ENCODE measurements at places on chromosomes 3 and 15.

DNA sequence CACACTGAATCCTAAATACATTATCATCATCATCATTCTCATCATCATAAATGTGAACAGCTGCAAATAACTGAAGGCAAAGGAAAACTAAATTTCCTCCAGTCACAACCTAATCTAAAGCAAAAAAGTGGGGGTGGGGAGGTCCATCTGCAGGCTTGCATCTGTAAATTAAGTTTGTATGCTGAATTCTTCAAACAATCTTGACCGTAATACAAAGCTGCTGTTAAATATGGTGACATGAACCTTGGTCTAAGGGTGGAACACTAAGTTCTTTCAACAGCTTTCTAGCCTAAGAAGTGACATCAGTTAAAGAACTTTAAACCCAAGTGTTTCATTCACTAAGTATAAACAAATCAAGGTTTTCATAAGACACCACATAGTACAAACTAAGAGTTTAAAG, 4.3 kb downstream of the LRRFIP2 start:
- no peak for DNase-seq

DNA sequence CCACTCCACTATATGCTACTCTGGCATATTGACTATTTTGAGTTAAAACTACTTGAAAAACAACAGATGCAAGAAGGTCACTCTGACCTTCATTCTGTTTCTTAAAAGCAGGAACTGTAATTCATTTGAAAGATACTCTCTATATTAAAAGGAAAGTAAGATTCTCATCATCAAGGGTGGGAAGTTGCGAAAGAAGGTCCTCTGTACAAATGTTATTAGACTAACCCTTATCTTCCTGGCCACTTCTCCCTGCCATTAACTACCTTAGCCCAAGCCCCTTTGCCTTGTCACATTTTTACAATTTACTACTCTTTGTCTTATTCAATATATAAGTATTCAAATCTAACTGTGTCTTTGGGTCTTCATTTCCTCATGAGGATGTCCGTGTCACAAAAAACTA, 16.1 kb downstream of the SIDT1 start:
- no peak for DNase-seq

- no peak for DNase-seq
These were observed 1.4 kb downstream of the NDUFB4 start for GRCh38 chr3:120597445-120598049.

- DNase-seq, result peak; percentile 15
These were observed 4.6 kb upstream of the P2RY14 start for GRCh38 chr3:151282921-151283320.

DNA sequence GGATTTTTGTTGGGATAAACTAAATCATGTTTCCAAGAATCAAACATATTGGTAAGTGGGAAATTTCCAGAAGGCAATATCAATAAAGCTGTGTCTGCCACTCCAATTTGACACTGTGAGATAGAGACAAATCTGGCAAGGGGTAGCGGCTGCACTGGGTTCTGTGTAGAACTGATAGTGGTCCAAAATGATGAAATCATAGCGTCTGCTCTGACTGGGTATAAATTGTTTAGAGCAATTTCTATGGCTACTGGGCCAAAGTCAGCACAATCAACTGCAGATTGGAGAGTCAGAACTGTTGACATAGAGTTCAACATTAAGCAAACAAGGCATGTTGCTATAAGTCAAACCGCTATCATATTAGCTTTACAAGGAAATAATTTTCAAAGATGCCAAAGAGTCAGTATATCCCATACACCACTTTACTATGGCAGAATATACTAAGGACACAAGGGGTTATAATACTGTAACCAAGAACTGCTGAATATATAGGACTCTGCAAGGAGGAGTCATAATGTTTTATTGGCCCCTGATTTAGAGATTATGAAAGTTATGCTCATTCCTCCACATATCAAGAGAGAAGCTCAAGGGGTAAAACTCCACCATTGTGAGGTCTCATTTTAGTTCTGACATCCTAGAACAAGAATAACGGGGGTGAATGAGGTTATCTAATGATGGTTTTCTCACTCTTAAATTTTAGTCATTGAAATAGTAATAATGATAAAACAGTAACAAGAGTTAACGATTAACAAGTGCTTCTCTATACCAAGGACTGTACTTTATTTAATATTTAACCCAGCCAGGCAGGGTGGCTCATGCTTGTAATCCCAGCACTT, 309.7 kb upstream of the GADL1 start:
- no peak for DNase-seq

DNA sequence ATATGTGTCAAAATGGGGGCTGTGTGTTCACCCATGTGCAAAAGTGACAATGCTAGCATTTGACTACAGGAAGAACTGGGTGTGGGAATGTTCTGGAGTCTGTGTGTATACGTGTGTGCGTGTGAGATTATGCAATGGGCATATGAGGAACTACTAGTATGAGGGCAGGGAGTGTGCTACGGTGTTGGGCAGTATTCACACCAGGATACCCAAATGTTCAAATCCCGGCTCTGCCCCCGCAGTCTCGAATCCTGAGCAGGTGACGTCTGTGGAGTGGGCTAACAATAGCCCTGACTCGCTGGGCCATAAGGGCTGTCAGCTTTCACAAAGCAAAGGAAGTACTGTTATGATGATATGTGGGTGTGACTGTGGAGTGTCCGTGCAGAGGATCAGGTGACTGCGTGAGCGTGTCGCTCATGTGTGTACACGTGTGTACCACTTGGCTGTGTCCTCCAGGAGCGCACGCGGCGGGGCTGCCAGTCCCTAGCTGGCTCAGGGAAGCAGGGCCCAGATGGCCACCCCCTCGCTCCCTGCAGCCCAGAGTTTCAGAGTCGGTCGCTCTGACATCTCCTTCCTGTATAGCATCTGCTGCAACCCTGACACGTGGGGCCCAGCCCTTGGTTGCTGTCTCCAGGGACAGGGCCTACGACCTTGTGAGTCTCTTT, 27.2 kb downstream of the IQSEC1 start:
- no peak for DNase-seq

DNA sequence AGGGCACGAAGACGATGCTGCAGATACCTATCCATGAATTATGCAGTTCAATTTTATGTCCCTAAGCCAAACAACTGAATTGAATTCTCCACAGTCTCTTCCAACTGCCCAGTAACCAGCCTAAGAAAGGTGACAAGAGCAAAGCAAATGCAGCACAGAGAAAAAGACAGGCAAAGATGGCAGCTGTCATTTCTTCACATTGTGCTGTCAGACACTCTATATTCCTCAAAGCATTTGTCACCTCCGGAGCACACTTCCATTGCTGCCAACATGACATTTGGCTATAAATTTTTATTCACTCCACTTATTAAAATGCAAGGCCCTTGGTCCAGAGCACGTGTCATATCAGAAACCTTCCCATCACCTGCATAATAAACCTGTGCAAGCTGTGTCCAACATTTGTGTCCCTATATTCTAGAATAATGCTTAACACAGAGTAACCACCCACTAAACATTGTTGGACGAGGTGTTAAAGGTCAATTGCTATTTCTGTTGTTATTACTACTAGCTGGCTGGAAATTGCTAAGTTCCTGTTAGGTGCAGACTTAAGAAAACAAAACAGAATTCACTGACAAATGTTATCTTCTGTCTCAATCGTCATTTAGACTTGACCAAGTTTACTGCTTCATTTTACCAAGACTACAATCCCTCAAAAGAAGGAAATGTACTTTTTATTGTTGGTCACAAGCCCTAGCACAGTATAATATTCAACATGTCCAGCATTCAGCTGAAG, 89.7 kb downstream of the MAGI1 start:
- DNase-seq, result no peak

GRCh38 chr3:169041677-169042171, 621.8 kb downstream of the MECOM start:
- no peak for DNase-seq

- no peak for DNase-seq
These were observed 11.0 kb downstream of the MRPL3 start for GRCh38 chr3:131491775-131492174.

DNA sequence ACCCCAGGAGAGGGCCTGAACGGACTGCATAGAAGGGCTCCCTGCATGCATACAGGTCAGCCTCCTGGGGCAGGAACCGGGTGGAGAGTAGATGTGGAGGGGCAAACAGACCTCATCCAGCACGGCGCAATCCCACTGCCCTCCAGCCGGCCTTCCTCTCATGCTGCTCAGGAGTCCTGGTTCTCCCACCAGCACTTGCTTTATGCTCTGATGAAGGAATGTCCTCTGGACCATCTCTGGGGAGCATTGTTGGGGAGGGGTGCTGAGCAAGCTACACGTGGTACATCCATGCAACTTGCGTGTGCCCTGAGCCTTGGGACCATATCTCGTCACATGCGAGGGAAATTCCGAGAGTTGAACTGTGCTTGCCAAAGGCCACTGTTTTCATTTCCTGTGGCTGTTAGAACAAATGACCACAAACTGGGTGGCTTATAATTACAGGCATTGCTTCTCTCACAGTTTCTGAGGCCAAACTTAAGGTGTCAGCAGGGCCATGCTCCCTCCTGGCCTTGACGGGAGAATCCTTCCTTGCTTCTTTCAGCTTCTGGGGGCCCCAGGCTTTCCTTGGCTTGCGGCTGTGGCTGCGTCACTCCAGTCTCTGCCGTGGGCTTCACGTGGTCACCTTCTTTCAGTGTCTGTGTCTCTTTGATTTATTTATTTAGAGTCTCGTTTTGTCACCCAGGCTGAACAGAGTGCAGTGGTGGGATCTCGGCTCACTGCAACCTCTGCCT, 12.2 kb downstream of the SELENOS start:
- DNase-seq, result no peak

- no peak for DNase-seq
These were observed 3.9 kb downstream of the NUP210 start for GRCh38 chr3:13415997-13416793.

- DNase-seq, result peak; percentile 92
These were observed 258.9 kb downstream of the FHIT start for GRCh38 chr3:60992395-60992794.

DNA sequence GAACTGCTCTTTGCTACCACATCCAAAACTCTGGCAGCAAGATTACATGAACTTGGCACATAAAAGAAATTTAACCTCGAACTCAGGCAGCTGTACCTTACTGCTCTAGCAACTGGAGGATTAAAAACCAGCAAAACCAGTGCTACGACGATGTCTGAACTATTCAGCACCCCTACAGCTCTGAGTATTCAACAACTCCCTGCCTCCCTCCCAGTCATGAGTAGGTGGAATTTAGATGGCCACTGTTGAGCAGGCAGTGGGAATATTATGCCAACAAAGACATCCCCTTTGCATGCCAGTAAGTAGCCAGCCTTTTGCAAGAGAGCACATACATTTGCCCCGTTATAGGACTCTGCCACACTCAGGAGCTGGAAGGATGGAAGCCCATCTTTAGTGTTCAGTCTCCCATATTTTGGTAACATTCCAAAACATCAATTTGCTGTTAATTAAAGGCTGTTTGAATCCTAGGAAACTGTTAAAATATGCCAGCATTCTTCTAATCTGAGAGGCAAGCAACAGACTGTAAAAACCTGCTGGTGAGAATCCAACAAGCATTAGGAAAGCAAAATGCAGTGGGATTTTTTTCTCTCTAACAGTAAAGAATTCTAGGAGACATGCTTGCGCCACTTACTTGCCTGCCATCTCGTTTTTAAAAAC, 85.4 kb downstream of the ZNF385D start:
- no peak for DNase-seq

DNA sequence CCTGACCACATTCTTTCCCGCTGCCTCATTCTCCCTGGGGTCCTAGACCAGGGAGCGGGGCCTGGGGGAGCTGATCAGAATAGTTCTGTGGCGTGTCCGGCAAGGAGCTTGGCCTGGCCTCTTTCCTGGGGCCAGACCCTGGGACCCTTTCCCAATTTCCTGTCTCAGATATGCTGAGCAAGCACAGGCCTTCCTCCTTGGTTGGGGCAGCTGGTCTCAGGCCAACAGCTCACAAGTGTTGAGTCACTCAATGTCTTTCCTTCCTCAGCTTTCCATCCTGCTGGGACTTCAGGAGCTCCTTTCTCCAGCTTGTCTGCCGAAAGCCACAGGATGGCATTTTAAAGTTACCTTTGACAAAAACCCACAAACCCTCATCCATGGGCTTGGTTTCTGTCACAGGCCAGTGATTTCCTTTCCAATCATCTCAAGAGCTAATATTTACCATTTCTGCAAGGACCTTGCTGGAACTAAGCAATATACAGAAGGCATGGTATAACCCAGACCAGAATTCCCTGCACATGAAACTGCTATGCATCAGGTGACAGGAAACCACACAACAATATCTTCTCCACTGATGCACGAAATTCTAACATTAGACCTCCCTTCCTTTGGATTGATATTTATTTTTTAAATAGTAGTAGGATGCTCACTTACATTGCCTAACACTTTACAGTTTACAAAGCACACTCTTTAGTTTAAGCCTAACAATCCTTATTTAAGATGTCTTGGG, 19.5 kb upstream of the TIMP4 start:
- DNase-seq, result no peak

DNA sequence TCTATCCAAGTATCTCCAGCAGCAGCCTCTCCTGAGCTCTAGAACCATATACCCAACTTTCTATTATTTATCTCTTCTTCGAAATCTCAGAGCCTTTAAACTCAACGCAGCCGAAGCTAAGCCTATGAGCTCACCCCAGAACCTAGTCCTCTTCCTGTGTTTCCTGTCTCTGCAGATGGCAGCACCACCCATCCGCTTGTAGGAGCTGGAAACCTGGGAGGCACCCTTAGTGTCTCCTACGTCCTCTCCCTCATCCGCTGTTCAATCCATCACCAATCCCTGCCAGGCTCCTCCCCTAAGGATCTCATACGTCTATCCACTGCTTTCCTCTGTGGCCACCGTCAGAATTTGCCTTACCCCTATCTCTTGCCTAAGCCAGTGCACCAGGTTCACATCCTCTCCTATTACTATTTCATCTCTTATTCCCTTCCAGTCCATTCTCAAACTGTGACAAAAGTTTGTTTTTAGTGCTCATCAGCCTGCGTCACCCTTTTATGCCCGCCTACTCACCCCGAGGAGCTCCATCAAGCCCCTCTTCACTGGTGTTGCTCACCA, 9.6 kb downstream of the VGLL4 start:
- no peak for DNase-seq

- no peak for DNase-seq
These were observed 81.4 kb upstream of the CHD2 start for GRCh38 chr15:92818651-92819277.

DNA sequence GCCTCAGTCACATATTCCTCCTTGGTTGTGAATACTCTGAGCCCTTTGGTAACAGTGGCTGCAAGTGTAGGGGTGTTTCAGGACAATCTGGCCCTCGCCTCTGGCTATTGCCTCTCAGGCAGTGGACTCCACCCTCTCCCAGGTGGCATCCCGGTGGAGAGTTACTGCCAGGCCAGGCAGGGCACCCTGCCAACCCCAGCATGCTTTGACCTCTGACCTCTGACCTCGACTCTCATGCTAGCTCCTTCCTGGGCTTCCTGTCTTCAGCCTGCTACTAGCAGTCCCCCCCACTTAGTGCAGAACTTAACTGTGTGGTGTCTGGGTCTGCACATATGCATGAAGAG, 5.5 kb downstream of the TM6SF1 start:
- no peak for DNase-seq

- no peak for DNase-seq
These were observed 41.3 kb downstream of the WHAMM start for GRCh38 chr15:82850731-82851130.

- DNase-seq, result no peak
These were observed 329.9 kb upstream of the TPRG1 start for GRCh38 chr3:188841906-188842305.
